ENCODE measurements at places on chromosomes 12 and 14.

- no peak for DNase-seq
These were observed 204.9 kb downstream of the DAD1 start for GRCh38 chr14:22384167-22384549.

DNA sequence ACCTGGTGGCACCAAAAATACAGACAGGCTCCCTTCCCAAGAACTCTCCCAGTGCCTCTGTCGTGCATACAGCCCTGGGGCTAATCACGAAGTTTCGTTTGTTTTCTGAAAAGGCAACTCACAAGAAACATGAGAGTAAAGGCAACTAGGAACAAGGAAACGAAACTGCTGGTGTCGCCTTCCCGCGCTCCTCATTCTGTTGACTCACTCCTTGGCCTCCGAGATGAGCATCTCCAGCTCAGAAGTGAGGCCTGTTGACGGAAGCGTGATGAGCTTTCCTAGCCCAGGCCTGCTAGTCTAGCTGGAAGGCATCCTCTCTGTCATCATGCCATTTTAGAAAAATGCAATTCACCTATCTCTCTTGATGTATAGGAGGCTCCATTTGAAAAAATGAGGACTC lies 50.5 kb downstream of the TTC9 start:
- no peak for DNase-seq

DNA sequence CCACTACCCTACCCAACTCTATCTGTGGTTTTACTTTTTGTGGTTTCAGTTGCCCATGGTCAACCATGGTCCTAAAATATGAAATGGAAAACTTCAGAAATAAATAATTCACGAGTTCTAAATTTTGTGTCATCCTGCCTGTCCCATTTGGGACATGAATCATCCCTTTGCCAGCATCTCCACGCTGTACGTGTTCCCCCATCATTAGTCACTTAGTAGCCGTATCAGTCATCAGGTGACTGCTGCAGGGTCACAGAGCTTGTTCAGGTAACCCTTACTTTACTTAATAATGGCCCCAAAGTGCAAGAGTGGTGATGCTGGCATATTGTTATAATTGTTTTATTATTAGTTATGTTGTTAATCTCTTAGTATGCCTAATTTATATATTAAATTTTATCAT lies 209.9 kb downstream of the ITPR2 start:
- DNase-seq = no peak

DNA sequence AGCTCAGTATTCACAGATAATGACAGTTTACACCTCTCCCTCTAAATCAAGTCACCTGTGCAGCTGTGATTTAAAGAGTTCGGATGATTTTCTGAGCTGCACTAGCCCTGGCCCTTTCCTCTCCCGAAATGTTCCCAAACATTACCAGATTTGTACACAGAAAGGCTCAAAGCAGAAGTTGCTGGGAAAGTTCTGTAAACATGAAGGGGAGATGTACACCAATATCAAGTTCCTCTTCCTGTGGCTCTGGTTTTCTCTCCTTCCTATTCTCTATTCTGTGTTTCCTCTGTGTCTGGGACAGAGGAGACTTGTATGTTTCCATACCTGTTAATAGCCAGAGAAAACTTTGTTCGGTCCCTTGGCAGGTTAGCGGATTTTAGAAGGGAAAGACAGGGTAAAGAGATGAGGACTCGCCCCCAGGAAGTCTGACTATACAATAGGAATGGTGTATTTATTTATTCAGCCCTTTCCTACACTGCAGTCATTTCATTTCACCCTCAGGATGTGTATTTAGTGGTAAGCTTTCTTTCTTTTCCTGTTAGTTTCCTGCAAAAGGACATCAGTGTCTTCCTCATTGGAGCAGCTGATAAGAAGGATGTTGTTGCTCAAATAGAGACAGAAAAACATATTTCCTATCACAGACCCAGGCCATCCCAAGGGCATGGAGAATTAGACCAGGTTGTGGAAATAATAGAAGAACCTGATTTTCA lies 7.6 kb upstream of the NUMB start:
- no peak for DNase-seq

- DNase-seq = no peak
These were observed 47.7 kb downstream of the ELK3 start for GRCh38 chr12:96241846-96242256.

Measured in GM13976 (cell line).